Stimulated activated CD8-positive, alpha-beta memory T cell treated with anti-CD3 and anti-CD28 coated beads, Interleukin-2, amount 100 ng/mL, for 1 hour (primary cell): ENCODE measurements at places on chromosomes 5 and 9.

DNA sequence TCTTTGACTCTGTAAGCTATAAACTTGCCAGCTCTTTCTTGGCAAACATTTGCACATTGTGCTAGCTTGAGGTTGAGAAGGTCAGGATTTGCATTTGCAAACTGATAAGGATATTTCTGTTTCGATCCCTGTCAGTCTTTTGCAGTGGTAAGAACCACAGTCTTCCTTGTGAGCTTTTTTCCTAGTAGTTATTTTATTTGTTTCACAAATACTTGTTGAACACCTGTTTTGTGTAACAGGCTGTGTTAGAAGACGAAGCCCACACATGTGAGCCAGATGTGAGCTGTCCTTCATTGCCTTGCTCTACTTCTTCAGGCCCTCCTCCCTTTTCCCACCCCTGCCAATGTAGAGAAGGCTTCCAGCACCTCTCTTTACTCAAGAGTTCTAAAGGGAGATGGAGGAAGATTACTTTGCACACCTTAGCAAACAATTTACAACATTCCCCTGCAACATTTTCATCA, 327.0 kb upstream of the KLF4 start:
- DNase-seq, result no peak

DNA sequence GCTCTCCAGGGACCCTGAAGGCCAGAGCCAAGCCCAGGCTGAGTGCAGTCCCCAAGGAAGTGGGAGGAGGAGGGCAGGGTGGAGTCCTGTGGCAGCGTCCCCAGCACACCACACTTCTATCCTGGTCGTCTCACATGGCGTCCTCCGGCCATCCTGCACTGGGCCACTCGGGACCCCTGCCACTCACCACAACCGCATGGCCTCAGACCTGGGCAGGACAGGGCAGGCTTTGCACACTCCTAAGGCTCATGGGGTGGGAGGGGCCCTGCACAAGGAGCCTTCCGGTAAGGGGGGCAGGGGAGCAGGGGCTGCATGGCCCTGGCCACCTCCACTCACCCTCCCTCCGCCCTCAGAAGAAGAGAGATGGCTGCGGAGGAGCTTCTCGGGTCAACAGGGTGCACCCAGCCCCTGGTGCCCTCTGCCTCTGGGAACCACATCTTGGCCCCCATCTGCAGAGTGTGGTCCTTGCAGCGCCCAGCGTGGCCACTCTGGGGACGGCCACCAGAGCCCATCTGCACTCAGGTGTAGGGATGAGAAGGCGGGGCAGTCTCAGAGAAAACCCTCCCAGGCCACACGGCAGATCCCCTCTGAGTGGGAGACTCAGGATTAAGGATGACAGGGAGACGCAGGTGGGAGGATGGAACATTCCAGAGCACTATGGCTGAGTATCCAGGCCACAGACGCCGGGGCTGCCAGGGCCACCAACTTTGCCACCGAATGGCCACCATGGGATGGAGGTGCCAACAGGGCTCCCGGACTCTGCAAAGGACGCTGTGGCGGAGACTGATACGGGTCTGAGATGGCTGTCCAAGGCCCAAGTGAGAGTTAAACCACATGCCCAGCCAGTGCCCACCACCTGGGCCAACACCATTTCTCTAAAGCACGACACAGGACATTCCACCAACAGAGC, 7.6 kb downstream of the TPPP start:
- no peak for DNase-seq

DNA sequence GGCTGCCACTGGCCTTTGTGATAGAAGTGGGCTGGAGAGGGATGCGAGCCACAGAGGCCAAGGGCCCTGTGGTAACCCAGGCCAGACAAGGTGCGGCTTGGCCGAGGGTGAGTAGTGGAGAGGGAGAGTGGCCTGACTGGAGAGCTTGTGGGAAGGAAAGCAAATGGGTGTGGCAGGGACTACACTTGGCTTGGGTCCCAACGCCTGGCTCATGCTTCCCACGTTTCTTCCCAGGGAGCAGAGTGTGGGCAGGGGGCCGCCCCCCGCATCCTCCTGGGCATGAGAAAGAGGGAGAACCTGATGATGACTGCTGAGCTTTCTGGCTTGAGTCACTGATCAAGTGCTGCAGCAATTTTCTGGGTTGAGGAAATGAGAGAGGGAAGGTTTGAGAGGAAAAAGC, 95.7 kb downstream of the ANKH start:
- DNase-seq, result no peak

- no peak for DNase-seq
Observed at GRCh38 chr5:124059200-124059599, 547.2 kb downstream of the CSNK1G3 start.

- DNase-seq, result no peak
Observed at GRCh38 chr5:61534481-61535267, 202.6 kb downstream of the ZSWIM6 start.

DNA sequence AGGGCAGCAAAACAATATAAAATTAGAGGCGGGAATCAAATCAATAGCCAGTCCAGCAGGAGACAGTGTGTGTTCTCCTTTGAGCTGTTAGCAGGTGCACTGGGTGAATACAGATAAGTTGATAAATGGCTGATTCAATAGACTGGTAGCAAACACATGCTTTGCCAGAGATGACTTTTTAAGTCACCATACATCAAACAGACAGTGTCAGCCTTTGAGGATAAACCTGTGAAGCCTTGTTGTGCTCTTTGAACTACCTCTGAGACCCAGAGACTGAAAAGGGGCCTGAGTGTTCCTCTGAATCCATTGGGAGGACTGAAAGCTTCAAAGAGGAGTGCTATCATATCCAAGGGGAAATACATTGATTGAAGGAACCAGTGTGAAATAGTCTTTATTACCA, 301.9 kb downstream of the RASEF start:
- no peak for DNase-seq

GRCh38 chr5:127608077-127608660, 40.7 kb upstream of the CTXN3 start:
- no peak for DNase-seq

- no peak for DNase-seq
Observed at GRCh38 chr5:1243487-1244130, 18.4 kb downstream of the SLC6A18 start.

- no peak for DNase-seq
Observed at GRCh38 chr9:29213417-29214153, 1640.3 kb upstream of the C9orf72 start.

GRCh38 chr5:17910318-17910717, 276.1 kb downstream of the TAF11L14 start:
- no peak for DNase-seq

GRCh38 chr9:21684231-21684630, 118.2 kb upstream of the MTAP start:
- DNase-seq, result no peak

- no peak for DNase-seq
Observed at GRCh38 chr5:1727571-1727970, 72.1 kb downstream of the MRPL36 start.

GRCh38 chr5:50968356-50969149, 302.1 kb downstream of the PARP8 start:
- no peak for DNase-seq

DNA sequence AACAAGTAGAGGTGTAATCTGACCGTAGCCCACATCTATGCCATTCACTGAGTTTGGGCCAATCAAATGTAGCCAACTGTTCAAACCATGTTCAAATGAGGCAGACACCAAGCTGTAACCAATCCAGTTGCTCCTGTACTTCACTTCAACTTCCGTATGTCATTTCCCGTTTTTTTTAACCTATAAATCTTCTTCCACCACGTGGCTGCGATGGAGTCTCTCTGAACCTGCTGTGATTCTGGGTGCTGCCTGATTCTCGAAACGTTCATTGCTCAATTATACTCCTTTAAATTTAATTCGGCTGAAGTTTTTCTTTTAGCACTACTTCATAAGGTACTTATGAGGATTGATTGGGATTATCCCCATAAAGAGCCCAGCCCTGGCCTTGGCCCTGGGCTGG, 179.7 kb downstream of the PIK3R1 start:
- no peak for DNase-seq

DNA sequence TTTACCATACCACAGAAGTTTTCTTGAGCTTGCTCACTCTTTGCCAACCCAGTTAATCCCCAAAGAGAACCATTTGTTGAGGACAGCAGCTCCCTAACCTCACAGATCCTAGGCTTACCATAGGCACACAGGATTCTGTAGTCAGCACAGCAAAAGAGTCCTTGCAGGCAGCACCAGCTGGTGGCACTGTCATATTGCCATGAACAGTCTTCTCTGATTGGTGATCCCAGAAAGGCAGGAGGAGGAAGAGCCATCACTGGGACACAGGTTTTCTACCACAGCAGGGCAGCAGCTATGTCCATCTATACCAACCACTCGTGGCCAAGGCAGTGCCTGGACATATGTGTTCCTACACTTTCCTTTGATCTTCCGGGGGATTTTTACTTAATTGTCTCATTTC, 297.1 kb upstream of the CD180 start:
- no peak for DNase-seq

DNA sequence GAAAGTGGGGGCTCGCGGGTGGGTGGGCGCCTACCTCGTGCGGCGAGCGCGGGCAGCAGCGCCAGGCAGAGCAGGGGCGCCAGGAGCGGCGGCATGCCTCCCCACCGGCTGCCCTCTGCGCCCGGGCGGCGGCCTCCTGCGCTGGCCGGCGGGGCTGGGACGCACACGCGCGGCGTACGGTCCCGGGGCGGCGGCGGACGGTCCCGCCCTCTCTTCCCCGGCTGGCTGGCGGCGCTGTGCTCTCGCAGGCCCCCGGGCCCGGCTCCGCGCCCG, 220 bp downstream of the NOTCH1 start:
- no peak for DNase-seq

GRCh38 chr9:109767404-109767803, 12.6 kb upstream of the PALM2AKAP2 start:
- no peak for DNase-seq

DNA sequence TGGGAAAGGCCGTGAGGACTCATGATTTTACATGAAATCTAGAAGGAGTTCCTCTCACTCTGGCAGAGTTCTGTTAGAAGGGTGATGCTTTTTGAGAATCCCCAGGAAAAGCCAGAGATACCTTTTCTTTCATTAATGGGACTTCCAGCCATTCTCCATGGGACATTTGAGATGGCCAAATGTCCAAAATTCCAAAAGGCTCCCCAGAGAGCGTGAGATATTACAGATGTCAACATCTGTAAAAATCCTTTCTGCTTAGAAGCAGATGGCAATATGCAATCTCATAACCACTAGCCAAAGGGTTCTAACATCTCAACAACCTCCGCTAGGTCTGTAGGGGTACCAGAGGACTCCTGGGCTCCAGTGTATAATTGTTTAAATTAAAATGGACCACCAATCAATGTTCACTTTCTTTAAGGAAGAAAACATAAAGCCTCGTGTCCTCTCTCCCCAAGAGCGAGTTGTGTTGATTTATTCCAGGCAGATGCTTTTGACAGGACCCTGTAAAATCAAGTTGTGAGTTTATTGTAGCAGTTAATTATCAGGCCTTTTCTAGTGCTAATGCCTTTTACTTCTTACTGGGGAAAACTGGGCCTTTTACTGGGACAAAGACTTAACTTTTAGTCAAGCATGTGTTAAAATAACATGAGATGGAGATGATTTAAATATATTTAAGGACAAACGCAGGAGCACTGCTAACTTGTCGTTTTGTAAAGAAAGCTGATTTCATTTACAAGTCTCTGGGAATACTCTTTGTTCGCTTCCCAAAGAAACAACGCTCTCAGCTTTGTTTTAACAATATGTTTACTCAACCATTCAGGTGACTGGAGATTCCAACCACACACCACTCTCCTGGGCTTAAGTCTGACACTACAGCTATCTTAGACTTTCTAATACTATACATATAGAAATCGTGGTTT, 4.8 kb downstream of the GAS1 start:
- DNase-seq, result no peak

GRCh38 chr9:111058166-111058565, 19.9 kb upstream of the LPAR1 start:
- no peak for DNase-seq

DNA sequence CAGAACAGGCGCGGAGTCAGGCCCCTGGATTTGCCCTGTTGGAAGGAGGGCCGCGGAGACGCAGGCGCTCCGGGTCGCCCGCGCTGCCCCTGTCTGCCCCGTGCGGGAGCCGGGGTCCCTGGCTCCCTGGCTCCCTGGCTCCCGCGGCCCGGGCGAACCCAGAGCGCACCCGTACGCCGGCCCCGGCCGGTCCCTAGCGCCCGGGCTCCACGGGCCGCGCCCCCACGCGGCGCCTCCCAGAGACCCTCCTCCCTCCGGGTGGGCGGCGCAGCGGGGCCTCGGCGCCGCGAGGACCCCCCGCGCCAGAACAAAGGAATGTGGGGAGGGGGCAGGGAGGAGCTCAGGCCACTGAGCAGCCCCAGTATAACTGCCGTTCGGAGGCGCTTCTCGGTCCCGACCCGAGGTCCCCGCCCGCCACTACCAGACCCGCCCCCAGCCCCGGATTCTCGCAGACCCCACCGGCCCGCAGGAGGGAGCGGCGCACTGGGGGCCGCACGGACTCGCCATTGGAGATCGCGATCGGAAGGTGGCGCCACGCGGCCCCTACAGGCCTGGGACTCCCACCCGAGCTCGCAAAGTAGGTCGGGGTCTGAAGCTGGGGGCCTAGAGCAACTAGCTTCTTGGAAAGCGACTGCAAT, 2.4 kb downstream of the NFIL3 start:
- DNase-seq, result no peak

DNA sequence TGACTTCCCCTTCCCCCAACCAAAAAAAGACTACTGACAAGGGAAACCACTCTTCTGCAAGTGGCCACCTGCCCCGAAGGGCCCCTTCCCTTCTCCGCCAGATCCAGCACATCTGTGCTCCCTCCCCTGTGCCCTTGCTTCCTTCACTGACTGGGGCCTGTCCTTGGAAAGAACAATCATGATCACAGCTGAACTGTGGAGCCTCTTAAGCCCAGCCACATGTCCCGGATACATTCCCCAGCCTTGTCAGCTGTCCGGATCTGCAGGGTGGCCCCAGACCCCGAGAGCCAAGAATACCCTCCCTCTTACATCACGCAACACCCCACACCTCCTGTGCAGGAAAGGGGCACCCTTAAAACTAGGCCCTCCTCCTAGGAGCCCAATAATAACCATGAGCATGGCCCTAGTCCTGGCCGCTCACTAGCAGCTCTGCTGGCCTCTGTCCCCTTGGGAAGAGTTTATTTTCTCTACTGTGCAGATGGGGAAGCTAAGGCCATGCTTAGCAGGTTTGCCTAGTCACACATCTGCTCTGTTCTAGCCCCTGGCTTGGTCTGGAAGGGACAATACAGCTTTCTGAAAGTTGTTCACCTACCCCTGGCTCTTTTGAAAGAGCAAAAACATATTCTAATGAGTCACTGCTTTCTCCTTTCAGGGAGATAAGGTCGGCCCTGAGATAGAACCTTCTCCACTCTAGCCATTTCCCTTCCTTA, 3.8 kb downstream of the SPRY4 start:
- DNase-seq, result no peak
